ENCODE measurements at places on chromosomes 4 and X. TPM values are rescaled to one million over a fixed set of nuclear protein-coding genes. Genes with fewer than 3 reads are reported as not detected.

The USP17L12 gene
- total RNA-seq = not detected

The FAM156B gene
- 9.1 TPM for total RNA-seq

The TMPRSS11F gene
- total RNA-seq = not detected

The HSFX1 gene
- 0.63 TPM for total RNA-seq

The SORCS2 gene
- 1.8 TPM for total RNA-seq

The NPY2R gene
- total RNA-seq = 0.41 TPM

The PLXNB3 gene
- total RNA-seq = 2.7 TPM

The H2BW2 gene
- not detected for total RNA-seq

The GPC3 gene
- total RNA-seq = 71.9 TPM

The ELF4 gene
- total RNA-seq = 2.3 TPM

The CMC4 gene
- 3.7 TPM for total RNA-seq

The CSN1S1 gene
- not detected for total RNA-seq

The HEPH gene
- 41.4 TPM for total RNA-seq

The CT45A10 gene
- total RNA-seq = not detected

The MAGEA10 gene
- total RNA-seq = not detected

The MAGEE1 gene
- 10.2 TPM for total RNA-seq

The CYP2U1 gene
- total RNA-seq = 5.0 TPM

The FGA gene
- not detected for total RNA-seq

The NDP gene
- 0.29 TPM for total RNA-seq

The AWAT2 gene
- total RNA-seq = not detected

The SATL1 gene
- total RNA-seq = 0.17 TPM

The ANAPC10 gene
- total RNA-seq = 21.6 TPM

The PLK4 gene
- total RNA-seq = 35.2 TPM

The TREX2 gene
- 0.69 TPM for total RNA-seq

The HOPX gene
- total RNA-seq = not detected

The MAPK10 gene
- total RNA-seq = 2.5 TPM

The SPANXN5 gene
- total RNA-seq = not detected

The MTNR1A gene
- total RNA-seq = 0.50 TPM

The BEX1 gene
- total RNA-seq = 76.8 TPM

The NAP1L3 gene
- total RNA-seq = 58.8 TPM

The DRD5 gene
- not detected for total RNA-seq

The KLB gene
- total RNA-seq = not detected

The ZGRF1 gene
- 43.7 TPM for total RNA-seq

The CT45A1 gene
- not detected for total RNA-seq

The MAGIX gene
- total RNA-seq = 0.46 TPM

The NSUN7 gene
- 26.3 TPM for total RNA-seq

The PDE6B gene
- total RNA-seq = 4.5 TPM

The MUC7 gene
- not detected for total RNA-seq

The MAGEA11 gene
- total RNA-seq = not detected

The BTK gene
- not detected for total RNA-seq

The CACNA1F gene
- total RNA-seq = 0.77 TPM

The ART3 gene
- 0.63 TPM for total RNA-seq

The PPAT gene
- total RNA-seq = 104 TPM

The ZNF157 gene
- total RNA-seq = 2.2 TPM

The VSIG4 gene
- not detected for total RNA-seq

The UCP1 gene
- total RNA-seq = 0.29 TPM

The NFXL1 gene
- total RNA-seq = 27.7 TPM

The DUX4 gene
- total RNA-seq = not detected

The PGK1 gene
- 396 TPM for total RNA-seq

The SHROOM2 gene
- total RNA-seq = 14.2 TPM

The DCAF8L1 gene
- not detected for total RNA-seq

The GLRA2 gene
- total RNA-seq = not detected

The PDZD4 gene
- 169 TPM for total RNA-seq

The PDLIM3 gene
- total RNA-seq = 7.6 TPM

The AMTN gene
- total RNA-seq = not detected

The SH3TC1 gene
- 0.29 TPM for total RNA-seq

The NAP1L2 gene
- 15.8 TPM for total RNA-seq

The KIT gene
- 24.8 TPM for total RNA-seq
